Cortex of kidney (tissue), 1 donor: ENCODE measurements at places on chromosomes 1 and 21.

DNA sequence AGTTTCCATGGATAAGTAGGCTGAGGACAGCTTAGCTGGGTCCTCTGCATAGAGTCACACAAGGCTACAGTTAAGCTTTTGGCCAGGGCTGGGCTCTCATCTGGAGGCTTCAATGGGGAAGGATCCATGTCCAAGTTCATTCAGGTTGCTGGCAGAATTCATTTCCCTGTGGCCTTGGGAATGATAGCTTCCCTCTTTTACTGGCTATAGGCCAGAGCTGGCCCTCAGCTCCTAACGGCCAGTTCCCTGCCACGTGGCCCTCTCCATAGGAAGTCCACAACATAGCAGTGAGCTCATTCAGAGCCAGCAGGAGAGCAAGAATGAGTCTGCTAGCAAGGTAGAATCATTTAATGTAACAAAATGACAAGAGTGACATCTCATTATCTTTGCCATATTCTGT, 15.1 kb upstream of the PODN start:
- DNase-seq: no peak

GRCh38 chr1:65238010-65238409, 71.3 kb upstream of the DNAJC6 start:
- DNase-seq: no peak

- DNase-seq: no peak
Measured at GRCh38 chr1:225897595-225898514, 8.9 kb upstream of the LEFTY1 start.

DNA sequence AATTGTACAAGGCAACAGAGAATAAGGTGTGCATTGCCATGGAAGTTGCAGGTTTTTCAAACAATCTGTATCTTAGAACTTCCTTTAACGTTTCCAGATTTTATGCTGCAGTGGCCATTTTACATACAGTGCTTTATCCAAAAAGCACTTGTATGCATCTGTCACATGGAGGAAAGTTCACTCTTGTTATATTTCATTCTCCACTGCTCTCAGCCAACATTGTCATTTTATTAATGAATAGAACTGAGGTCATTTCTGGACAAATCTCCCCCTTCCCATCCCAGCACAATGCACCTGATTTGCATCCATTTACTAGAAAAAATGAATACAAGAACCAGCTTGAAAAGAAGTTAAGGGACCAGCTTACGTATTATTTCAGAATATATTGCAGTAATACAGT, 342.0 kb downstream of the USP25 start:
- DNase-seq: no peak

GRCh38 chr1:158654571-158654970, 31.9 kb downstream of the SPTA1 start:
- DNase-seq: no peak

GRCh38 chr1:81340239-81340638, 460.5 kb upstream of the ADGRL2 start:
- DNase-seq: no peak

DNA sequence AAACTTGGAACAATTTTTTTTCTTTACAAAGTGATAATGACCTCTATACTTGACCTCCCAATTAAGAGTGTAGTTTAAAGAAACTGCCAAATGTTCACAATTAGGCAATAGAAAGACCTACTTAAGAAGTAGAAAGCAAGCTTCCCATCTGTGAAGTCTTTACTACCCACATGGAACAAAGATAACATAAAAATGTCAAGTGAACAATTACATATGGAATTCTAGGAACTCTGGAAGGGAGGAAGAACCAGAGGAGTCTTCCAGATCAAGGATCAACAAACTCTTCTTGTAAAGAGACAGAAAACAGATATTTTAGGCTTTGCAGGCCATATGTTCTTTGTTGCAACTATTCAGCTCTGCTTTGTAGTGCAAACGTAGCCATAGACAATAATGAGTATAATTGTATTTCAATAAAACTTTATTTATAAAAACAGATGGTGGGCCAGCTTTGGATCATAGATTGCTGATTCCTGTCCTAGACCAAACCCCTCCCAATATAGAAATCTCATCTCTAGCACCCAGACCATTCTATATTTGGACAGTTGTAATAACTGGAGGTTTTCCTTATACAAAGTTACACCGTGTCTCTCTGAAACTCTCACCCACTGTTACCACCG, 68.4 kb upstream of the MAGI3 start:
- DNase-seq: no peak

DNA sequence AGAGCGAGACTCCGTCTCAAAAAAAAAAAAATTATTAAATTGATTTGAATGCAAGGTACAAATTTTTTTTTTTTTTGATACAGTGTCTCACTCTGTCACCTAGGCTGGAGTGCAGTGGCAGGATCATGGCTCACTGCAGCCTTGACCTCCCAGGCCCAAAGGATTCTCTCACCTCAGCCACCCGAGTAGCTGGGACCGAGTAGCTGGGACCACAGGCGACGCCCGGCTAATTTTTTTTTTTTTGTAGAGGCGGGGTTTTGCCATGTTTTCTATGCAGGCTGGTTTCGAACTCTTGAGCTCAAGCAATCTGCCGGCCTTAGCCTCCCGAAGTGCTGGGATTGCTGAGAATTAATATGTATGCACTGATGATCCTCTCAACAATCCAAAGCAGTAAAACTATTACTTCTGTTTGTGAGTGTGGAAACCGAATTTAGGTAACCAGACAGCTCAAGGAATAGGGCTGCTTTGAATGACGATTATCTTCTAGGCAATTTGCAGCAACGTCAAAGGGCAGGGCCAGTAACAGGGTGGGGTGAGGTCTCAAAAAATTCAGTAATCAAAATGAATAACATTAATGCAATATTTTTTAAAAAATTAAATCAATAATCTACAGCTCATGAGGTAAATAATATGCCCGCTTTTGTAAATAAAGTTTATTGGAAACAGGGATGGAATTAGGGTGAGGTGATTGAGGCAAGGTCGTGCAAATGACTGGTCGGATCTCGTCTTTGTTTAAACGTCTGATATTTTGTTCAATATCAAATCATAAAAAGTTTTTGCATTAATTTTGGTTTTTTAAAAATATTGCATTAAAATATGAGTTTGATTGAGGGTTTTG, 1.2 kb downstream of the CLSPN start:
- DNase-seq: no peak

DNA sequence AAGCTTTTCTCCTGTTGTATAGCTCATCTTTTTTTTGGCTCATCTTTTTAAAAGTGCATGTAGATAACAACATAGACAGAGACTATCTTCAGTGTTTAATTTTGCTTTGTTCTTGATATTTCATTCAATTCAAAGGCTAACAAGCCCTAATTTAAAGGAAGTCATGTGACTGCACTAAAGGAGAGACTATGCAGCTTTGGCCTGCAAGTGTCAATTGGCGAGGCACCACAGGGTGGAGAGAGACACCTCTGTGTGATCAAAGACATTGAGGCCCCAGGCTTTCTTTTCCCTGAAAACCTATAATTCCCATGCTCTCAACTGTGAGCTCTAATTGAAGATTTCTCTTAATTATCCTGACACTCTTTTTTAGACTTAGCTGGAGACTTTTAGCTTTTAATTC, 53.6 kb downstream of the CHODL start:
- DNase-seq: no peak

GRCh38 chr1:35044431-35044830, 12.7 kb upstream of the ZMYM6 start:
- DNase-seq: no peak

GRCh38 chr1:197305925-197306324, 37.9 kb downstream of the CRB1 start:
- DNase-seq: no peak

GRCh38 chr1:175193527-175193910, 943 bp upstream of the KIAA0040 start:
- no peak for DNase-seq

- DNase-seq: no peak
Measured at GRCh38 chr1:212315907-212316306, 30.7 kb downstream of the PPP2R5A start.

DNA sequence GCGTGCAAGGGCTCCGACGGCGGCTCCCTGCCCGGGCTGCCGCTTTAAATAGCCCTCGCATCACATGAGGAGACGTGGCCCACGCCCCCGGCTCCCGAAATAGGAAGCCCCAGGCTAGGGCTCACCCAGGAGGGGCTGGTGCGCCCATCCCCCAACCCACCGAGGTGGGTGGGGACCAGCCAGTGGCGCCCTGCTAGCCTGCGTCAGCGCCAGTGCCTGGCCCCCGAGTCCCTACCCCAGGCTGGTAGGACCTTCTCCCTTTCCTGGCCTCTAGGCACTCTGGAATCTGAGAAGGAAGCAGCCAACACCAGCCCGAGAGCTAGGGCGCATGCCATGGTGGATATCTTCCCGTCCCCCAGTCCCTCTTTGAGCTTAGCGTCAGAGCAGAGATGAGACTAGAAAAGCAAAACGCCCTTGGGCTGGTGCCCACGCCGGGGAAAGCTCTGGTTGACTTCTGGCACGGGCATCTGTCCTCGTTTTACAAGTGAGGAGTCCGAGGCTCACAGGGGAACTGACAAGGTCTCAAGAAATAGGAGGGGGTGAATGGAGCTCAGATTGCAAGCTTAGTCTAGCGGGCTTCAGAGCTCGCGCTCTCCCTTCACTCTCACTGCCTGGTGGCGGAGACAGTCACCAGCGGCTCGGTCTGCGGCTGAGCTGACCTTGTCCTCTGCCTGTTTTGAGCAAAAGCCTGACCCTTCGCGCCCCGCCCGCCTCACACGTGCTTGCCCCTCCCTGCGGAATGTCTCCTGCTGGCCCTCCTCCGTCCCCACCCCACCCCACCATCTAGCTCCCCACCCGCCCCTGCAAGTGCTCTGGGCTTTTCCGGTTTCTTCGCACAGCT, at the start of gene FABP3:
Gene FABP3 (minus strand): TSS at position 21 of the 841 bp plus-strand sequence. CDS start 62 bp downstream, outside the sequence.
- DNase-seq: no peak

GRCh38 chr21:37243961-37244360, 23.2 kb downstream of the VPS26C start:
- no peak for DNase-seq

GRCh38 chr1:33165209-33165608, 16.6 kb downstream of the TRIM62 start:
- DNase-seq: no peak

- no peak for DNase-seq
Measured at GRCh38 chr1:174352883-174353608, 94.7 kb upstream of the GPR52 start.

DNA sequence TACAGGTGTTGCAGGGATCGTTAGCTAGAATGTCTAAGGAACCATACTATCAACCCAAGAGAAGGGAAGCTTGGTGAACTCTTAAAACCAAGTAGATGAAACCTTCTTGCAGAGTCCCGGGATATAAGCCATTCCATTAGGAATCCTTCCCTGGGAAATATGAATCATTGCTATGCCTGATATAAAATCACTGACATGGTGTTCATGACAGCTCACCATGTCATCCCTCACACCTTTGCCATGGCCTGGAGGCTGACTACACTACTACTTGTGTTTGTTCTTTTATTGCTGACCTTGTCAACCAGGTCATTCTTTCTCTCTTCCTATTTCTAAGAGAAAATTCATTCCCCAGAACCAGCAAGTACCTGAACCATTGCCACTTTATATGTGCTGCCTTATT, 12.1 kb downstream of the ST6GALNAC3 start:
- DNase-seq: no peak

DNA sequence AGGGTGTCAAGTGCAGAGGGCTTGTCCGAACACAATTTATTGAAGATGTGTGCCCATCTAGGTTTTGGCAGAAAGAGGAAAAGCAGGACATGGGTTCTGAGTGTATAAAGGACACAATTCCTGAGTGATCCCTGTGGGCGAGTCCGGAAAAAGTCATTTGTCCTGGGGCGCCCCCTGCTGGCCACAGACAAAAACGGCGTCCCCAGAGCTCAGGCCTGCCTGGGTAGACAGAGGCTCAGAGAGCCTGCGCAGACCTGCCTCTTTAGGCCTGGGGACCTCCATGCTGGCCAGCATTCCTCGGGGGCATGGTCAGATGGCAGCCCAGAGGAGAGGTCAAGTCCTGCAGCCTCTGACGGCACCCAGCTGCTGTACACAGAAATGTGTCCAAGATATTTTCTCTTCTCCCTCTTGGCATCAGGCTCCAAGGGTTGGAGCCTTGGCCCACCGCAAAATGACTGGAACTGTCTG, 65.5 kb upstream of the LRP8 start:
- no peak for DNase-seq

DNA sequence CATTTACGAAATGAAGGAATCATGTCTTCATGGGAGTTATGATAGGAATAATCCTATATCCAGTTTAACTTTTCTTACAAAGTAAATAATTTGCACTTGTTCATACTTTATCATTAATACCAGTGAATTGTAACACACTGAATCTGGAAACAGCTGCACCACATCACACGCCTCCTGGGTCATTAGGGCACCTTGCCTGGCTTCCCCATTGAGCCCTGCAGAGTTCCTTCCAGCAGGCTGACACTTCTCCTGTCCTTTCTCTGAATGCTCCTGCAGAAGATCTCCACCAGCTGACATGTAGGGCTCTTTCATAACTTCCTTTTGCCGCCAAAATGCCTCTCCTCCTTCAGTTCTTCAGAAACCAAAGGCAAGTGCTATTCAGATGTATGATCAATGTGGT, 201.1 kb downstream of the DAB1 start:
- no peak for DNase-seq

- DNase-seq: no peak
Measured at GRCh38 chr1:151739590-151740355, 18.5 kb downstream of the RIIAD1 start.

DNA sequence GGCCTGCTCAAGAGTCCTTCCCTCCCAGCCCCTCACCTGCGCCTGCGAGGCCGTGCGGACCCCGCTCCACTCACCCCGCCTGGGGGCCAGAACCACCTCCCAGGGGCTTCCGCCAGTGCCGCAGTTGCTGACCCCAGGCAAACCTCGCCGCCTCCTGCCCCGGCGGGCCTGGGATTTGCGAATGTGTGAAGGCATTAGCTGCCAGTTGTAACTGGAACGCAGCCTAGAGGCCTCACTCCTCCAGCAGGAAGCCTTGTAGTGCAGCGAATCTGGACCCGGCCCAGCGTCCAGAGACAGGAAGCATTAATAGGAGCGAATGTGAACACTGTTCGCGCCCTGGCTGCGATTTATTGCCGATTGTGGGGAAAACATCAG, 140.9 kb upstream of the ARHGEF16 start:
- no peak for DNase-seq

DNA sequence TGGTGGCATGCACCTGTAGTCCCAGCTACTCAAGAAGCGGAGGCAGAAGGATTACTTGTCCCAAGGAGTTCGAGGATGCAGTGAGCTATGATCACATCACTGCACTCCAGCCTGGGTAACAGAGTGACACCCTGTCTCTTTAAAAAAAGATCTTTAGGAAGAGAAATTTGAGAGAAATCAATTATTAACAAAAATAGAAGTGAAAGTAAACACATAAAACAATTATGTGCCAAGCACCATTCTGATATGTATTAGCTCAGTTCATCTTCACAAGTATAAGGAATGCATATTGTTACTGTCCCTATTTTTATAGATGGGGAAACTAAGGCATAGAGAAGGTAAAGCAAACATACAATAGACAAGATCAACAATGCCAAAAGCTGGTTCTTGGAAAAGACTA, 48.1 kb downstream of the MATN1 start:
- DNase-seq: no peak

GRCh38 chr1:47871799-47872353, 125.3 kb downstream of the TRABD2B start:
- DNase-seq: no peak
